ENCODE measurements at places on chromosomes 16 and 17.

- DNase-seq, result peak; percentile 68
Measured at GRCh38 chr17:43880420-43880991, 26.8 kb downstream of the MPP2 start.

DNA sequence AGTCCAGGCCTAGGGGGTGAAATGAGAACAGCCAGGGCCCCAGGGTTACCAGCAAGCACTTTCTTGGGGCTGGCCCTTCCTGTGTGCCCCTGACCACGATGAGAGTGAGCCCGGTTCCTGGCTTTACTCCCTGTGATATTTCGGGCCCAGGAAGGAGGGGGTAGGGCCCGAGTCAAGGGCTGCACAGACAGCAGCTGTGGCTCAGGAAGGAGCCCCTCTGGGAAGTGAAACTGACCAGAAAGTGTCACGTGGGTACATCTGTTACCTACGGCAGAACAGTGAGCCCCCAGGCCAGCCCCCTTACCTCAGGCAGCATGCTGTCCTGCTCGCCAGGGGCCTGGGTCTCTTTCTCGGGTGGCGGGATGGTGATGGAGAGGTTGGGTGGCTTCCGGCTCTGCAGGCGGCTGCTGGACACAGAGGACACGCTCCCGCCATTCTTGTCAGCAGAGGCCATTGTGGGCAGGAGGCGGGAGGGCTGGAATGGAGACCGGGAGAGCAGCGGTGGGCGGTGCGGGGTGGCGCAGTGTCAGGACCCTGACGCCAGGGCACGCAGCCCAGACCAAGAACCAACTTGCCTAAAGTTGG, 13.8 kb downstream of the AANAT start:
- DNase-seq, result no peak

DNA sequence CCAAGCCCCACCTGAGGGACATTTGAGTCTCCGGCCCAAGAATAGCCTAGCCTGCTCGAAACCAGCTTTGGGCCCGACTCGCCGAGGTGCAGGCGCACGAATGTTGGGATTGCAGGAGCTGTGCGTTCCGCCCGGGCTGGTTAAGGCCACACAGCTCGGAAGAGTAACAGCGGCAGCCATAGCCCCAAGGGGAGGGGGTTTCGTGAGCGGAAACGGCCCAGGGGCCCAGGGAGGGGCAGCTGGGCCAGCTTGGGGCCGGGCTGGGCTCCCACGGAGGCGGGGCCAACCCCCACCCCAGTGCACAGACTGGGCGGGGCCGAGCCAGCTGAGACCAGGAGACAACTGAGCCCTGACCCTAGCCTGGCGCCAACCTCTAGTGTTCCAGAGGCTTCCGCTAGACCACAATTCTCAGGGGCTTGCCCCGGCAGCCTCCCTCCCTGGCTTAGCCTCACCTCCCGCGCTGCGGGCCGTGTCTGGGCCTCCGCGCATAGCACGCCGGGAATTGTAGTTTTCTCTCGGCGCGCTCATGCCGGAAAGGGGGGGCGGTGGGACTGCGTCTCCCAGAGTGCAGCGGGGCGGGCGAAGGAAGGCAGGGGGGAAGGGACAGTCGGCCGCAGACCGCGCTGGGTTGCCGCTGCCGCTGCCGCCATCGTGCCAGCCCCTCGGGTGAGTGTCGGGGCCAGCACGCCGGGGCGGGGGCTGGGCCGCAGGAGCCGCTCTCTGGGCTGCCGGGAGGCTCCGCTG, at the start of gene NUTF2:
TSS of gene NUTF2 (plus strand) at position 614 of the 744 bp plus-strand sequence. CDS start 18,198 bp downstream, outside the sequence.
- peak; percentile 98 for DNase-seq

GRCh38 chr17:15957206-15957605, 12.3 kb downstream of the ADORA2B start:
- peak; percentile 63 for DNase-seq

- DNase-seq, result no peak
Measured at GRCh38 chr17:36133602-36134236, 30.1 kb downstream of the CCL4 start.

DNA sequence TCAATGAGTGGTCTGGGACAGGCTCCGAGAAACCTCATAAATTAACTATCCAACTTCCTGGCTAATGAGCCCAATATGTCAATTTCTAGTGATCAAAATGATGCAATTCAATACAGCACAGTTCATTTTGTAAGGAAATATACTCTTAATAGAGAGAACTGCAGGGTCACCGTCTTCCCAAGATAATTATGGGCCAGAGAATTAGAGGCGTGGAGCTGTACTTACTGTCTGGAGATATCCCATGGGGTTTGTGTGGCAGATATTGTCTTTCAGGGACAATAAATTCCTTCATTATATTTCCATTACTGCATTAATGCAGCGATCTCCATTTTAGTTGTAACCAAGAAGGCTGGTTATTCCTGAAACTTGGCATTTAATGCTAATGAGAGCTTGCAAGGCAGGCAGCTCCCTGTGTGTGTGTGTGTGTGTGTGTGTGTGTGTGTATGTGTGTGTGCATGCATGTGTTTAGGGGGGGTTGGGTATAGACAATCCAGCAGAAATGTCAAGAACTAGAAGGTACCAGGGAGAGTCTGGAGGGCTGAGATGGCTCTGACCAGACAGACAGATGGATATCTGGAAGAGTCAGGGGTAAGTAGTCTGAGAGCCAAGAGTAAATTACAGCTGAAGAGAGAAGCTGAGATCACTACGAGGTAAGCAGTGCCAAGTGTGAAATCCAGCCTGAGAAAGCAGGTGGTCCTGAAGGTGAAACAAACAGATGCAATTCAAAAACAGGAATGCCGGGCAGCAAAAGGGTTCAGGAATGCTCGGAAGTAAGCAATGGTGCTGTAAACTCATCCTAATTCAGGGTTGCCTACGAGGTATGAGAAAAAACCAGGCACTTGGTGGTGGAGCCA, 393.0 kb downstream of the CA10 start:
- no peak for DNase-seq

DNA sequence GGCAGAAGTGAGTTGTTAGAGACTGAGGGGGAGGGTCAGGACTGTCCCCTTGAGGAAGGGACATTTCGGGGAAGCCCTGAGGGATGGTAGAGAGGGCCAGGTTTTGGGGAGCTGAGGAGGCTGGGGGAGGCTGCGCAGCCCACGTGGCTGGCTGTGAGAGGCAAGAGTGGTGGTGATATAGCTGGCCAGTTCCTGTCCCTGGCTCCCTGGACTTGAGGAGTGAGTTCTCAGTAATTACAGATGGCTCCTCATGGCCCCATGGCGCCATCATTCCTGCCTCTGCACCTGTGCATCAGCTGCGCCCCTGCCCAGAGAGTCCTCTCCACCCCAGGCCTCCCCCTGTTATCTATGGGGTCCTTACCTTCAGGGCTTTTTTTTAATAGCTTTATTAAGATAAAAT, 30.3 kb downstream of the MPRIP start:
- DNase-seq, result no peak

DNA sequence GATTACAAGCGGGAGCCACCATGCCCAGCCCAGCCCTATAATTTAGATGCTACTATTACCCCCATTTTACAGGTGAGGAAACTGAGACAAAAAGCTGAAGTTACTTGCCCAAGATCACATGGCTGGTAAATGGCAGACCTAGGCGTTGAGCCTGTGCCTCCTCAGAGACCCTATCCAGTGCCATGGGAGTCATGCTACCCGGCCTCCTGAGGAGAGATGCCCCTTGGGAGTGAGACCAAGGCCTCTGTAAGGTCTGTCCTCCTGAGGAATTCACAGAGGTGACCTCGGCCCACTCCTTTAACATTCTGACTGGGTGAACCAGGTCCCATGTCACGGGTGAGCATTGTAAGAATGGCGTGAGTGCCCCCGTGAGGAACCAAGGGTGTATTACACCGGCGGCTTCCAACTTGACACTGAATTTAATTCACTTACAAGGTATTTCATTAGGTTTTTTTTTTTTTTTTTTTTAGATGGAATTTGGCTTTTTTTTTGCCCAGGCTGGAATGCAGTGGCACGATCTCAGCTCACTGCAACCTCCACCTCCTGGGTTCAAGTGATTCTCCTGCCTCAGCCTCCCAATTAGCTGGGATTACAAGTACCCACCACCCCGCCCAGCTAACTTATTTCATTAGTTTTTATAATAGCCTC, 95.7 kb downstream of the ABCC6 start:
- DNase-seq, result peak; percentile 82

DNA sequence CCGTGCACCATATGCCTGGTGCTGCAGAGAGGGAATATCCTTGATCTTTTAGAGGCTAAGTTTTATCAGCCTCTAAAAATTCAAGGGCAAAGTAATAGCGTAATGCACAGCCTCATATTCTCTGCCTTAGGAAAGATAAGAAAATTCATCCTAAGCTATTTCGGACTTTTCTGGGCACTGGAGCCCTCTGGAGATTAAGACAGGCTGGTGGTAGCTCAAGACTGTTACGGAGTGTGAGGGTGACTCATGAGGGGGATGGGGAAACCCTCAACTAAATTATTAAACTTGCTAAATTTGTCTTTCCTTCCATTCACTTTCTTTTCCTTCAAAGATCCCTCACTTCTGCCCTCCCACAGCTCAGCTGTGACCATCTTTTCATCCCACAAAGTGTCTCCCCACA, 73.3 kb downstream of the RPH3AL start:
- no peak for DNase-seq
